ENCODE measurements at places on chromosomes 12 and 14. TPM values are rescaled to one million over a fixed set of nuclear protein-coding genes. Genes with fewer than 3 reads are reported as not detected.

Gene SCN8A
- 0.46 TPM for total RNA-seq

Gene ATP2A2
- total RNA-seq, result 2,502 TPM

Gene HHIPL1
- 1.4 TPM for total RNA-seq

Gene RSRC2
- total RNA-seq, result 44.3 TPM

Gene FIGNL2
- 0.28 TPM for total RNA-seq

Gene FKBP3
- 98.4 TPM for total RNA-seq

Gene ACADS
- 78.0 TPM for total RNA-seq

Gene TAS2R13
- total RNA-seq, result 0.32 TPM

Gene CFL2
- total RNA-seq, result 503 TPM

Gene SLC39A5
- total RNA-seq, result not detected

Gene POMT2
- 23.4 TPM for total RNA-seq

DNA sequence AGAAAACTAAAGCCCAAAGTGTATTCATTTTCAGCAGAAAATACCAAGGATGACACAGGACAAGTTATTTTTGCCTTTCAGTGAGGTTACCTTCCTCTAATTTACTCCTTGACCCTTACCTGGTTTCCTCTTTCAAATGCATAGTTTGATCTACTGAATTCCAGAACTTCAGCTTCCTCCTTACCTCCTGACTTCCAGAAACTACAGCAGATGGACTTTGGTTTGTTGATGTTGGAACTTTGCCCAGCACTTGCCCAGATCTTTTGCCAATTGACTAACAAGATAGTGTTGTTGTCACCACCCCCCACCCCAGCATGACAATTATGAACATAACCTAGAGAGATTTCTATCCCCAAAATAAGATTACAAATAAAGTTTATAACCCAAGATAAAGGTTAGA lies 63.2 kb downstream of the NAV3 start:
- DNase-seq, result no peak

DNA sequence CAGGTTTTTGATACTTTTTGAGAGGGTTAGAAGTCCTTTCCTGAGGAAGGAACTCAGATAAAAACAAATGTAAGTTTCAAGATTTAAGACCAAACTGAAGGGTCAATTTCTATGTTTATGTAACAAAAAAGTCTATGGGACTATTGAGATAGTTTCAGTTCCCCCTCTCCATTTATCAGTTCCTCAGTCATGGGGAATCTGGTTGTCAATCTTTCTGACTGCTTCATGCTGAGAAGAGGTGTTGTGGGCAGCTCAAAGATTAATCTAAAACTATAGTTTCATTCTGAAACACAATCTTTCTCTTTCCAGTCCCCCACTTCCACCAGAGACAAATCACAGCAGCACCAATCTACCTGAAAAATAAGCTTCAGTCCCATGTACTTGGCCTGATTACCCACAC lies 93.7 kb downstream of the KCNMB4 start:
- DNase-seq, result no peak

DNA sequence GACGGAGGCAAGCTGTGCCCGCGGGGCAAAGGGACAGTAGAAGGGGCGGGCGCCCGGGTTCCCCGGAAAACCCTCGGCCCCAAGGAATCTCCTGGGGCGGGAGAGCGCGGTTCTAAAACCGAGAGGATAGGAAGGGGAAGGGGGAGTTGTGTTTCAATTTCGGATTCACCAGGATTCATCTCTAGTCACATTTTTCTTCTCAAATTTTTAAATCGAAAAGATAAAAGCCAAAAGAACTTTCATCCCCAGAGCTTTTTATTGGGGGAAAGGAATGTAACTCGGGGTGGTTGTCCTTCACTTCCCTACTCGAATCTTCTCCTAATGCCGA lies 1.4 kb downstream of the BMP4 start:
- no peak for DNase-seq

GRCh38 chr12:116703214-116703795 lies 34.6 kb downstream of the SPRING1 start:
- DNase-seq, result peak; percentile 62

GRCh38 chr14:101958418-101959180 lies 5.8 kb upstream of the DYNC1H1 start:
- DNase-seq, result no peak

DNA sequence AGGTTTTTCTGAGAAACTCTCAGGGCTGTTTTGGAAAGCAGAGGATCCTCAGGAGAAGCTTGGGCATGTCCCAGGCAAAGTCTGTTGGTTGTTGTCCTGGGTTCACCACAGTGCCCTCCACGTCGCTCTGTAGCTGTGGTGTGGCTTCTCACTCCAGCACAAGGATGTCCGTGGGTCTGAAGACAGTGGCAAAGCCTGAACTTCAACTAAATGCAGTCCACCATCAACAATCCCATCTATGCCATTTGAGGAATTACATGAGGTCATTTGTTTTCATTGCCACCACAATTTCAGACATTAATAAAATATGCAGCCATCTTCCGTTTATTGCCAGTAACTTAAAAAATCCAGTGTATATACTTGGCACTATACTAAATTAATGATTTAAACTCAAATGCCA lies 272.1 kb downstream of the LRIG3 start:
- DNase-seq, result no peak

DNA sequence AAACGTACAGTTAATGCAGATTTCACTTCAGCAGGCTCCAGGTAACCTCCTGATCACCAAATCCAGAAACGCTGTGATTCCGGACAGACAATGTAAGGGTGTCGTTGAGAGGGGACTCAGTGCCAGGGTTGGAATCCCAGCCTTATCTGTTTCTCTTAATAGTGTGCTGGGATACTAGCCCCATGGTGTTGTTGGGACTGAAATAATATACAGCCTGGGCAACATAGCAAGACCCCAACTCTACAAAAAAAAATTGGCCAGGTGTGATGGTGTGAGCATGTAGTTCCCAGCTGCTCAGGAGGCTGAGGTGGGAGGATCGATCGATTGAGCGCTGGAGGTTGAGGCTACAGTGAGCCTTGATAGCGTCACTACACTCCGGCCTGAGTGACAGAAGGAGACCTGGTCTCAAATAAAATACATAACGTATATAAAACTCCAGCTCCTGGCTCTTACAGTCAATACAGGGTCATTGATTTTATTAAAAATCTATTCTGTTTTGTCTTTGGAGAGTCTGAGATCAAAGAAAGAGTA lies 1.3 kb downstream of the PEBP1 start:
- no peak for DNase-seq

DNA sequence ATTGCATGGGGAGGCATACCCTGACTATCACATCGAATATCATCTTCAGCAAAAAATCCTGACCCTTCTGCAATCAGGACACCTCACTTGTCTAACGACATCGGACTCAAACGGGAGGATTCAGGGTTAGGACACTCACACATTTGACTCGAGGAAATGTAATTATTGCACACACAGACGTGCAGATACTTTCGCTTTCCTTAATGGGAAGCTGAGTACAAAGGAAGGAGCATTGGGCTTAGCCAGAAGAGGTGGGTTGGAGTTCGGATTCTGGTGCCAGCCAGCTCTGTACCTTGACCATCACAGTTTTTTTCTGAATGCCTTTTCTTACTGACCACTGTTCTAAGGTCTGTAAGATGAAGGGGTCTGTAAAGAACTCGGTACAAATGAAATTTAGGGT lies 260.4 kb downstream of the GALC start:
- DNase-seq, result no peak

- DNase-seq, result no peak
Measured at GRCh38 chr12:87846045-87846444, 183.2 kb downstream of the C12orf50 start.

DNA sequence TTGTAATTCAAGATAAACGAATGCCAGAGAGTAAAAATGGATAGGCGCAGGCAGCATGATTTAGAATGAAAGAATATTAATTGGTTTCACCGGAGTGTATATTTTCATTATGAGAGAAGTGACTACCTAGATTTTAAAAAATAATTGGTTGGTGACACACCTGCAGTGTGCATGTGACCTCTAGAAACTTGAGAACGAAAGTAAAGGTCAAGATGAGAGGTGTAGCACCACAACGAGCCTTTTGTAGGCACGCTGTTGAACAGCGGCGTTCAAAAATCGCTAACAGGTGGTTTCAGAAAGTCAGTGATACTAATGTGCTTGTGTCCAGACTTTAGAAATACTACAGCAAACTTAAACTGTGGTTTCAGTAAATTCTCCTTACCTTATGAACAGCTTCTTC lies 123.8 kb downstream of the NPAS3 start:
- no peak for DNase-seq

- no peak for DNase-seq
Measured at GRCh38 chr14:92527721-92528120, 14.1 kb downstream of the RIN3 start.

GRCh38 chr14:56774503-56774902 lies 35.8 kb downstream of the OTX2 start:
- no peak for DNase-seq

- no peak for DNase-seq
Measured at GRCh38 chr12:46174919-46175318, 93.9 kb downstream of the SLC38A1 start.

DNA sequence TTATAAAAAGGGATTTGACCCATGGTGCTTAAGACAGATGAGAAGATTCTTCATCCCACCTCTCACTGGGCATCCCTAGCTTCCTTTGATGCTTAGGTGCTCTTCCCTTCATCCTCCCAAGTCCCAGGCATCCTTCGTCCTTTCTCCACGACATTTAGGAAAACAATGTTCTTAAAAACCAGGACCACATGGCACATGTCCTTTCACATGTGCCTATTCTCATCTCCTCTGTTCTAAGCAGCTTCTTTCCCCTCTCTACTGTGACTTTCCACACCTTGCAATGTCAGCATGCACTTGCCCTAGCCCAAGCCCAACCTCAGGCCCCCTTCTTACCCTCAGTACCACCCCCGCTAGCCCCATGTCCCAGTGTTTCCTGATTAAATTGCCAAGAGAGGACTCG lies 12.2 kb downstream of the TPH2 start:
- no peak for DNase-seq

GRCh38 chr14:24307156-24307574 lies 612 bp downstream of the CIDEB start:
- no peak for DNase-seq

GRCh38 chr12:2320841-2321240 lies 268.1 kb downstream of the CACNA1C start:
- DNase-seq, result no peak

GRCh38 chr14:94770251-94770749 lies 387 bp upstream of the GSC start:
- no peak for DNase-seq

DNA sequence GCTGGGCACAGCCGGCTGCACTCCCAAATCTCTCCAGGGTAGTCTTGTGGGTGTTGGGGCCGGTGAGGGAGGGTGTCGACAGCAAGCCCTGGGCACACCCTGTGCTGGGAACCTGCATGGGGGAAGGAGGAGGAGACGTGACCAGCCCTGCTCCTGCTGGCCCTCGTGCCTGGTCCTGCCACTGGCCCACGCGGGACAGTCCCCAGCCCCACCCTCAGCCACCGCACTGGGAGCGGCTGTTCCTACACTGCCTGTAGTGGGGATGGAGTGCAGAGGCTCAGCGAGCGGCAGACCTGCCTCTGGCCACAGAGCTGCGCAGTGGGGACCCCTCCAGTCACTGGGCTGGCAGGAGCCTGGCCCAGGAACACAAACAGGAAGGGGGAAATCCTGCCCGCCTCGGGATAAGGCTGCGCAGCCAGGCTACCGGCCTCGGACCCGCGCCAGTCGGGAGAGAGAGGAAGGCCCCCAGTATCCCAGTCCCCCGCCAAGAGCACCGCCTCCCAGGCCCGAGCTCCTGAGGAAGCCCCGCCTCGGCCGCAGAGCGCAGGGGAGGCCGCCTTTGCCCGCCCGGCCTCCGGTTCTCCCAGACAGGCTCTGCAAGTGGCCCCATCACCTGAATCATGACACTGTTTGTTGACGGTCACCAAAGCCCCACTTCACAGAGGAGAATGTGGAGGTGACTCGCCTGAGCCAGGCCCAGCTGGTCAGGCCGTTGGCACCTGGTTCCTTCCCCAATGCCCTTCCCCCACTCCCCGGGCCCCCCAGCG lies 10.6 kb downstream of the AHNAK2 start:
- DNase-seq, result peak; percentile 71

DNA sequence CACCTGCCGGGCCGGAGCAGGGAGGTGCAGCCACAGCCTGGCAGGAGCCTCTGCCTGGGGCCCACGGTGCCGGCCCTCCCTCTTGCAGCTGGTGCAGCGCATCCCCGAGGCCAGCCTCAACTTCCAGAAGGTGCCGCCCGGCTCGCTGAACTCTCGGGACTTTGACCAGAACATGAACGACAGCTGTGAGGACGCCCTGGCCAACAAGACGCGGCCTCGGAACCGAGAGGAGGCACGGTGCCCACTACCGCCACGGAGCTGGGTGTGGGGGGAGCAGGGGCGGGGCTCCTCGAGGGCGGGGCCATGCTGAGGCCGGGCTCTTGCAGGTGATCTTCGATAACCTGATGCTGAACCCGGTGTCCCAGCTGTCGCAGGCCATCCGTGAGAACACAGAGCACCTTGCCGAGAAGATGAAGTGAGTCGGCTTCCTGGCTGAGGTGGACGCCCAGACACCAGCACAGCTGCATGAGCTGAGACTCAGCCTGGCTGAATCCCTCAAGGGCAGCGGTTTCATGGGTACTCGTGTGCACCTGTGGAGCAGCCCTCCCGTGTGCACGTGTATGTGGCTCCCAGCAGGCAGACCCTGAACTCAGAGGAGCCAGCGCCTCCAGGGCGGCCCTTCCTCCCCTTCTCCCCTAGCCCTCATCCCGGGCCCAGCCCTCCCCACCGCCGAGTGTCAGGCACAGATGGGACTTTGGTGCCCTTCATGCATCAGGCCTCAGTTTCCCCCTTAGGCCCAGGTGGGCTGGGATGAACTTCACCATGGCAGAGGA lies 28.6 kb downstream of the CEP170B start:
- no peak for DNase-seq

GRCh38 chr12:4572680-4573079 lies 10.7 kb downstream of the DYRK4 start:
- DNase-seq, result no peak

DNA sequence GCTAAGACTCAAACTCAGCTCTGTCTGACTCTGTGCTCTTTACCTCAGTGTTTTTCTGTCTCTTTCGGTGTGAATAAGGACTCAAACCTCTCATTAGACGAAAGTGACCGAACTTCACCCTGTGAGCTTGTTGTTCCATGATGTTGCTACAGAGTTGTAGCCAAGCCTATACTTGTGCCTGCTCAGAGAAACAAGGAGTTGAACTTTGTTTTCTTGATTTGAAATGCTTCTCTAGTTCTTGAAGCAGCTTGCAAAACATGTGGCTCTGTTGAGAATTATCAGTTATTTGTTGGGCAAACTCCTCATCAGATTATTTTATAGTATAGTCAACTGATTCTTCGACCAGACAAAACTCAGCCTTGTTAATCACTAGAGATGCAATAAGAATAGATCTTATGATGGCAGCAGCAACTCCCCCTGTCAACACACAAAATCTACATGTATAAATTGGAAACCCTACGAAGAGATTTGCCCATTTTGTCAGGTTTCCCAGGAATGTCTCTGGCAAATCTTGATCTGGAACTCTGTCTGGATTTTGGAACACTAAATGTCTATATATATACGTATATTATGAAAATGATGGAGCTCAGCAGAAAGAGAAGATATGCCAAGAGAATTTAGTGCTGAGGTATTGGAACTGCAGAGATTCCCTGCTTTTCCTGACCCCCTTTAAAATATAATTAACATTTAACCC lies 146.8 kb downstream of the TTLL5 start:
- DNase-seq, result no peak

- no peak for DNase-seq
Measured at GRCh38 chr12:86148071-86148470, 108.1 kb downstream of the MGAT4C start.

GRCh38 chr14:34347683-34348082 lies 114.4 kb downstream of the SPTSSA start:
- no peak for DNase-seq

GRCh38 chr14:45156067-45156466 lies 20.3 kb downstream of the FANCM start:
- no peak for DNase-seq
